Stimulated activated naive CD4-positive, alpha-beta T cell treated with Interleukin-2 at 50 U/mL for 16 hours (primary cell): ENCODE measurements at places on chromosomes 3 and 15.

- DNase-seq = no peak
Measured at GRCh38 chr3:143302638-143303171, 183.1 kb downstream of the CHST2 start.

GRCh38 chr15:35738370-35738769, 192.4 kb upstream of the DPH6 start:
- DNase-seq = no peak

GRCh38 chr3:159748425-159748824, 240.2 kb upstream of the IL12A start:
- DNase-seq = no peak

DNA sequence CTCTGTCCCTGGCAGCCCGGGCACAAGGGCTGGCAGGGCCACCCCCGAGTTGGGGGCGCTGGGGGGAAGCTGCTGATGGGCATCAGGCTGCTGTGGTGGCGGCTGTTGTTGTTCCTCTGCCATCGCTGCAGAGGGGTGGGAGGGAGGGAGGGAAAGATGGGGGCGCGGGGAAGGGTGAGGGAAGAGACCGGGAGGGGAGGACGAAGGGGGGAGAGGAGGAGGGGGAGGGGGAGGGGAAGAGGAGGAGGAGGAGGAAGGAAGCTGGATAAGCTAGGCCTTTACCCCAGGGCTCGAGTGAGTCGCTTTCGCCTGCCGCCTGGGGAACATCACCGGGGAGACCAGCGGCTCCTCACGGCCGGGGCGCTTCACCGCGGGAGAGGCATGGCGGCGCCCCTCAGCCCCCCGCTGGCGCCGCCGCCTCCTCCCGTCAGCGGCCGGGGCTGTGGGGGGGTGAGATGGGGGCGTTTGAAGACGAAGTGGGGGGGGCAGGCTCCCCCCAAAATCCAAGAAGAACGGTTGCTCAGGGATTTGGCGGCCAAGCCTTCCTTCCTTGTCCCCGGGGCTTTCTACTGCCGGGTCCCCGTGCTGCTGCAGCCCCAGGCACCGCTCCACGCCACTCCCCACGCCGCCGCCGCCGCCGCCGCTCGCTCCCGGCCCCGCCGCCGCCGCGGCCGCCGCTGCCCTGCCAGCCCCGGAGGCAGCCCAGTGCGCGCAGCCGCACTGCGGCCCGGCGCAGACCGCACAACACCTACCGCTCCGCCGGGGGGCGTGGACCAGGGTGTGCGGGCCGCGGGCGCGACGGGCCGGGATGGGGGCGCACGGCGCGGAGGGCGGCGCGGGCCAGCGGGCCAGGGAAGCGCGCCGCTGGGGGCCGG, at the start of gene RFX7:
RFX7 (minus strand) TSS at position 717 of the 875 bp plus-strand sequence; CDS start at position 123, 594 bp downstream.
- DNase-seq = peak; percentile 71

- no peak for DNase-seq
Measured at GRCh38 chr3:65779390-65779789, 259.3 kb downstream of the MAGI1 start.

DNA sequence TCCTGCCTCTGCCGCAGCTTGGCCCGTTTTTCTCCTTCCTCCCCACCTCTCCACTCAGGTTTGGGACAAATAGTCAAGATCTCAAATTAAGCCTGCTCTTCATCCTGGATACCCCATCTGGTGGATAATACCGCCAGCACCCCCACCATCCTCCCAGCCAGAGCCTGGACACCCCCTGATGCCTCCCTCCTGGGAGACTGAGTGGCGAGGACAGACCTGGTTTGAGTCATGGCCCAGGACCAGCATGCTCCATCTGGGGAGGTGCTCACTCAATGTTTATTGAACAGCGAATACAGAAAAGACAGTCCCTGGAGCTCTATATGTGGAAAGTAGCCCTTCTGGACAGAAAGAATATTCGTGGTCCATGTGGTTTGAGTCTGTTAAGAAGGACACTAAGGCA, 23.3 kb downstream of the CTSH start:
- no peak for DNase-seq

GRCh38 chr3:107769882-107770281, 247.1 kb downstream of the BBX start:
- no peak for DNase-seq

DNA sequence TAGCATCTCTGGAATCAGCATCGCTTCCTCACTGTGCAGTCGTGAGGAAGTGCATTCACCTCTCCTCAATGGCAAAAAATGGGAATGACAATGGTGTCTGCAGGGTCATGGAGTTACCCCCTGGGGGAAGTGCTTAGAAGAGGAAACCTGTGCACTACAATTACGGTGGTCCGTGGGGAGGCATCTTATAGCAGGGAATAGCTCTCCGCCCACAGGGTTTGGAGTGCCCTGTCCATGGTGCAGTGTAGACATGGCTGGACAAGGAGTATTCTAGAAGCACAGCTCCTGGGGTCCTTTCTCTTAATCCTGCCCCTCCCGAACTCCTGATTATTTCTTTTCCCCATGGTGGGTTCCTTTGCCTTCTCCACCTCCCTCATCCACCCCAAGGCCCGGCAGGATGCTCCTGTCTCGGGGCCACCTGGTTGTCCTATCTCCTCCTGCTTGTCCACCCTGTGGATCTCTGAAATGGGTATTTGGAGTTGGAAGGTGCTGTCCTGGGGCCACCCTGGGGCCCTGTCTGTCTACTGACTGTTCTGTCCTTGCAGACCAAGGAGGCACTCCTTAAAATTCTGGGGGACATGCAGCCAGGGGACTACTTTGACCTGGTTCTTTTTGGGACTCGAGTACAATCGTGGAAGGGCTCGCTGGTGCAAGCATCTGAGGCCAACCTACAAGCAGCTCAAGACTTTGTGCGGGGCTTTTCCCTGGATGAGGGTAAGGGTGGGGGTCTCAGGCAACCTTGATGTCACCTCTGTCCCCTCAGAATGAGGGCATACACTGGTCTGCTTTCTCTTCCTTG, 5.2 kb downstream of the ITIH1 start:
- no peak for DNase-seq

GRCh38 chr3:14295801-14296200, 106.6 kb upstream of the SLC6A6 start:
- DNase-seq = no peak

DNA sequence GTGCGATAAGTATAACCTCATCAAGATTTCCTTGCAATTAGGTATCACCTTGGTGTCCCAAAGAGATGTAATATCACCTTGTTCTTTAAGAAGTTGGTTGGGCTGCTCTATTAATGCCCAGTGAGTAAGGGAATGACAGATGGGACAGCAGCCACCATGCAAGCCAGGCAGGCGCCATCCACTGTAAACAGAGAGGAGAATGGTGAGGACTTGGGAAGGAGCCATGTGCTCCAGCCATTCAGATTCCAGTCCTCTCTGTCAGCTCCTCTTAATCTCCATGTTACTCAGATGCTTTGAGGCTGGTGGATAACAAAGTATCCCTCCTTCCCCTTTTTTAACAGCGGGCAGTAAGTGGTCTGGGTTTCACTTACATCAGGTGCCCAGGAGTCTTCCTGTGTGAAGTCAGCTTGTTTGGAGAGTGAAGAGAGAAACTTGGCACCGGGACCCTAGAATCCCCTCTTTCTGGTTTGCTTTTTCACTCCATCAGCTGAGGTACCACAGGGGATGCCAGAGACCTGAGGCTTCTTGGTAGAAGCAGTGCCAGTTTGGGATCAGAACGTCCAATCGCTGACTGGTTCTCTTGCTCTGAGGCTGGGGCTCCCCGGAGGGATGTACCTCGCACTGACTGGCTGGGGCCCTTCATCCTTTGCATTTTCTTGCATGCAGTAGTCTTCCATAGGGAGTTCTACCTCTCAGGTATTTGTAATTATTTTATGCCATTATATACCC, 29.5 kb downstream of the SLCO3A1 start:
- no peak for DNase-seq

- DNase-seq = no peak
Measured at GRCh38 chr15:69125236-69125635, 35.2 kb upstream of the GLCE start.

GRCh38 chr3:122403489-122403888, 12.4 kb downstream of the WDR5B start:
- no peak for DNase-seq

DNA sequence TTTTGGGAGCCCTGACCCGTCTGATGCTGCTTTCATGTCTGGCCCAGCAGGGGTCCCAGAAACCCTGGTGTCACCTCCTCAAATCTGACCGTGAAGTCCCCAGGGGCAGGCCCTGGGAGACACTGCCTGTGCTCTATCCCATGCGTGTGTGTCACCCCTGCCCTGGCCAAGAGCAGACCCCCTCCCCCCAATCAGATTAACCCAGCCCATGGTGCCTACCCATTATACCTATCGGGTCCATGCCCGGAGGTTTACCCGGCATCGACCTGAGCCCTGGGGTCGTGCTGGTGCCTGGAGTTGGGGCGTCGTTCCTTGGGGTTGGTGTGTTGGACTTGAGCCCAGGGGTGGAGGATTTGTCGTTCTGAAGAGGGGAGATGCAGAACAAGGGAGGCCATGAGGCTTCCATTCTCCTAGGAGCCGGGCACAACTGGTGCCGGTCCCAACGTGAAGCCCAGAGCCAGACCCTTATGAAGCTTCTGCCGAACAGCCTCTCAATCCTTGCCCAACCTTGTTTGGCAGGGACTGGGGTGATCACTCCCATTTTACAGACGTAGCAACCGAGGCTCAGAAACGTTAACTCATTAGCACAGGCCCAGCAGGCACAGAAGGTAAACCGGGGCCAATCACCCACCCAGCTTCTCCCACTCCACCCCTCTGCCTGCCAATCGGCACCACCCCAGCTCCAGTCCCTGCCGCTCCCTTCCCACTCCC, 39.6 kb downstream of the TLE3 start:
- no peak for DNase-seq

GRCh38 chr3:81823882-81824395, 62.5 kb upstream of the GBE1 start:
- no peak for DNase-seq

- DNase-seq = no peak
Measured at GRCh38 chr15:39471785-39472574, 108.9 kb upstream of the THBS1 start.

DNA sequence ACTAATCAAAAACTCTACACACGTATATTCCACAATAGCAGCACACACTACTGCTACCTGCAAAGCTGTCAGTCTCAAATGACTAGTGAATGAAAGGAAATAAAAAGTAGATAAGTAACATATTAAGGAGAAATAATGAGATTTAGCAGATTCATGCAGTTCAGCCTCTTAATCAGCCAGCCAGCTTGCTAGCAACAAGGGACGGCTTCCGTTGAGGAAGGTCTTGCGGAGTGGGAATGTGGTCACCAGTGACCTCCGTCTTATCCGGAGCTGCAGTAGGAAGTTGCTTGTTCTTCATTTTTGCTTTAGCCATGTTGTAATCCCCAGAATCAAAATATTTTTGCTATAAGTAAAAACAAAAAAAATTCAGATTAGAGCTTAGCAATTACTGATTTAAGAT, 17.1 kb downstream of the ARPP19 start:
- DNase-seq = no peak

- DNase-seq = no peak
Measured at GRCh38 chr3:73674280-73674679, 49.5 kb upstream of the PDZRN3 start.

DNA sequence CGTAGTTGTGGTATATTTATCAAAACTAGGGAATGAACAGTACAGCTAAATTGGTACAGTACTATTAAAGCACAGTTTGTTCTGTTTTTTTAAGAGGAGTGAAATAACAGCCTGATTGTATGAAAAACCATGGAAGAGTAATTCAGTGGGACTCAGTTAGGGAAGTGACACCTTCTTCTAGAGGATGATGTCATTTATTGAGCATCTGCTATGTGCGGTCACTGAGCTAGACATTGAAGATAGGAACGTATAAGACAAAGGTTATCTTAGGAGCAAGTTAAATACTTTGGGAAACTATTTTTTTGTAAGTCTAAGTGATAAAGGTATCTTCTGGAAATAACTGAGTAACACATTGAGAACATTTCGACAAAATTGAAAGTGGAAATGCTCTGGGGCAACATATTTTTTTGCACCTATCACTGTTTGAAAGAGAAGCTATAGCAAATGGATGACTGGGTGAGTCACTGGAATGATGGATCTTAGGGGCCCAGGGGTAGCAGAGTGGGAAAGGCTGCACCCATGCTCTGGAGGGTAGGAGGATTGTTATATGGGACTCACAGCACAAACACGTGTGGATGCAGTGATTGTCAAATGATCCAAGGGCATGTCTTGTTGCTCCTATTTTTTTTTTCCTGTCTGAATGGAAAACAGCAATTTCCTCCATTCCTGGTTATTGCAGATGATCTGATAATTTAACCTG, 43.0 kb downstream of the OXNAD1 start:
- no peak for DNase-seq

GRCh38 chr3:29128001-29128400, 152.9 kb upstream of the RBMS3 start:
- no peak for DNase-seq

GRCh38 chr3:38840987-38841386, 25.0 kb upstream of the SCN10A start:
- DNase-seq = no peak

GRCh38 chr3:103499132-103499900, 1064.5 kb downstream of the ZPLD1 start:
- DNase-seq = no peak

DNA sequence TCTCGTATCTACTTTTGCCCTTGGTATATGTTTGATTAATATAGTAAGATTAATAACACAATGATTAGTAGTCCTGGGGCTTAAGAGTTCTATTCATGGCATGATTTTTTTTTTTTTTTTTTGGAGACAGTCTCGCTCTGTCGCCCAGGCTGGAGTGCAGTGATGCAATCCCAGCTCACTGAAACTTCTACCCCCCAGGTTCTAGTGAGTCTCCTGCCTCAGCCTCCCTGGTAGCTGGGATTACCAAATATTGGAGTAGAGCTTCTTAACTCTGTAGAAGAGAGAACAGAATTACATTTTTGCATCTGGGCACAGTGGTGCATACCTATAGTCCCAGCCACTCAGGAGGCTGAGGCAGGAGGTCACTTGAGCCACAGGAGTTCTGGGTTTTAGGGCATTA, 58.9 kb downstream of the RAB7A start:
- DNase-seq = no peak

DNA sequence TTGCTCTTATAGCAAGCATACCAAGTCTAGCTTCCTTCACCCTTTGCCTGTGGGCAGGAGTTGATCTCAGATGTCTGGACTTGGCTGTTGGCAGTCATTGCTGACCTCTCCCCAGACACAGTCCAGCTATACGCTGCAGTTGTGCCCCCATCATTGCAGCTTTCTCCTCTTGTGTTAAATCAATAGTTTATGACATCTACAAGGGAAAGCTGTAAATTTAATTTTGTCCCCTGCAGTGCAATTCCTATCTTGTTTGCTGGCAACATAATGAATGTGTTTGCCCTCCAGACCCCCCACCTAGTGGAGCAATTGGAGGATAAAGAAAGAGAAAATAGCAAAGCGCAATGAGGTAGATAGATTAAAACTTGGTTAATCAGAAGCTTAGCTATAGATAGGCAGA, 280.2 kb downstream of the LSAMP start:
- no peak for DNase-seq
